CD8-positive, alpha-beta T cell (primary cell): ENCODE measurements at places on chromosomes 12 and 14.

- no peak for DNase-seq
These were observed 455.0 kb downstream of the PCNX1 start for GRCh38 chr14:71362282-71362681.

DNA sequence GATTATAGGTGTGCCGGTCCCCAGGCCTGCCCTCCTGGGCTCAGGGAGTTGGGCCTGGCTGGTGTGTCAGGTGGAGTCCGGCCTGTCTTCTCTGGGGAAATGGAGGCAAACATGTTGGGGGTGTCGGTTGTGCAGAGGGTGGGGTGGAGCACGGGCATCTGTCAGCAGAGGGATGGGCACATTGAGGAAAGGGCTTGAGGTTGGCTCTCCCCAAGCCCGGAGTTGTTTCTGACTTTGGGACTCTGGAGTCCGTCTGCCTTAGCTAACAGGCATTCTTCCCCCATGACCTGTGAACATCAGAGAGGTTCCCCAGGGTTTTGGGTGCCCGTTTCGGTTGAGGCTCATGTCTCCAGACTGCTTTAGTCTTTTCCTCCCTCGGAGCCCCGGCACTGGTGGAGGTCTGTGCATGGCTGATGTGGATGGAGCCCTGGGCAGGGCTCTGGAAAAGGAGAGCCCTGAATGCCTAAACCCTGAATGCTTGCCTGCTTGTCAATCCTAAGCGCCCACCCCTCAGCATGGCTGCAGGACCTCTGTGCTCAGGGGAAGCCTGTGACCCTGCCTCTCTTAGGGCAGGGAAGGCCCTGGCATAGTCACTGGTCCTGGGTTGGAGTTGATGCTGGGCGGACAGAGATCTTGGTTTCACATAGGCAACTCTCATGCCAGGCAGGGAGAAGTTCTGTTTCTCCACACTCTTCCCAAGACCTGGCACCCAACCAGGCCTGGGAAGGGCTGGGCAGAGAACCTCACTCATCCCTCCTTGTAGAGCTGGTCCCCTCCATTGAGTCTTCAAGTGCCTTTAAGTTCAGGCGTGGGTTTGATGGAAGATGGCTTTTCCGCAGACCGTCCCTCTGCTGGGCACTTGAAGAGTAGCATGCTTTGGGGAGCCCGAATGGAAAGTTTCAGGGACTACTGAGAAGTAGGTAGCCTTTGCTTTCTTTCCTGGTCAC lies 12.9 kb downstream of the NYNRIN start:
- DNase-seq = no peak

GRCh38 chr12:86735072-86735471 lies 478.9 kb upstream of the MGAT4C start:
- DNase-seq = no peak

DNA sequence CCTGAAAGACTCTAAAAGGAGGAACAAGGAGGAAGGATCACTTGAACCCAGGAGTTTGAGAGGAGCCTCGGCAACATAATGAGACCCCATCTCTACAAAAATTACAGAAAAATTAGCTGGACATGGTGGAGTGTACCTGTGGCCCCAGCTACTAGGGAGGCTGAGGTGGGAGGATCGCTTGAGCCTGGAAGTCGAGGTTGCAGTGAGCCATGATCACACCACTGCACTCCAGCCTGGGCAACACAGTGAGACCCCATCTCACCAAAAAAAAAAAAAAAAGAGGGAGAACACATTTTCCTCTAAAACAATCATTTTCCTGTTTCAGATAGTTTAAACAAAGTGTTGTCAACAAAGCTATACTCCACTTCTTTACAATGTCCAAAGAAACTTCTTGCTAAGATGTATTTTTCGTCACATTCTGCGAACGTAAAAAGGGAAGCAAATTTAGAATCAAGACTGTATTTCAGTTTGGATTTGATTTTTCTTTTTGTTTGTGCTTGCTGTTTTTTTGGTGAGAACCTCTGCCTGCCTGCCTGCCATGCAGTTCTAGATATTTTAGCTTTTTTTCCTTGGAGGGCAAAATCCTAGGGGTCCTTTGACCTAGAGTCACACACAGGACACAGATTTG lies 5.1 kb downstream of the HCAR1 start:
- DNase-seq = no peak

- DNase-seq = no peak
These were observed 98.4 kb downstream of the RMST start for GRCh38 chr12:97560786-97561618.

- no peak for DNase-seq
These were observed 183.1 kb downstream of the PHLDA1 start for GRCh38 chr12:75848431-75848925.

- no peak for DNase-seq
These were observed 52.7 kb downstream of the ESRRB start for GRCh38 chr14:76428611-76429010.

DNA sequence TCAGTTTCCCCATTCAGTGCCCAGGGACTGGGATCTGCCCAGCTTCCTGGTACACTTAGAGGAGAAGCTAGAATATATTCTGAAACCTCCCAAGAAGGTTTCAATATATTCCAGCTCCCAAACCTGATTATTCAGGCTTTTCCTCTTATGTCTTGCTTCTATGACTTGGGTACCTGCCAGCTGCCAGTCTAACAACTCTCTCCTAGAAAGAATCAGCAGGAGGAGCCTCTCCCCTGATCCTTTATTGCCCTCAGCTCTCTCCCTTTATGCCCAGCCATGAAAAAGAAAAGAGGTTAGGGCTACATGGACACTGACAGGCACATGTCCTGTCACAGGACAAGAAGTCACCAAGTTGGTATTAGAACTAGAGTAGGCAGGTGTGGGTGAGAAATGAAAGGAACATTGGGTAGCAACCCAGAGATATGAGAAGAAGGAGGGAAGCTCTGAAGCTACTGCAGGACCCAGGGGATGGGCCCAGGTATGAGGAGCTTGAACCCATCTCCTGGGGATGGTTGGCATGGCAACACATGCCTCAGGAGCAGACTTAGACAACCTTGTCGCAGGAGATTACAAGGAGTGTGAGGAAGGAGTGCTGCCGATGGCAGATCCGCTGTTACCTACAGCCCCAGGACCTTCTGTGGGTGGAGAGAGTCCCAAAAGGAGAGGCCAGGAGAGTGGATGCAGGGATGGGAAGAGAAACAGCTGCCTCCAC lies 2.0 kb upstream of the CACNB3 start:
- DNase-seq = no peak

- DNase-seq = no peak
These were observed at the start of gene CMTM5 for GRCh38 chr14:23376482-23377197. CMTM5 (plus strand) TSS chr14:23377046; CDS start chr14:23377252, 206 bp downstream.

- DNase-seq = no peak
These were observed 152.3 kb downstream of the ZNF664 start for GRCh38 chr12:124125203-124125871.

- peak; percentile 75 for DNase-seq
These were observed 1061.8 kb downstream of the BCL11B start for GRCh38 chr14:98210045-98210672.

DNA sequence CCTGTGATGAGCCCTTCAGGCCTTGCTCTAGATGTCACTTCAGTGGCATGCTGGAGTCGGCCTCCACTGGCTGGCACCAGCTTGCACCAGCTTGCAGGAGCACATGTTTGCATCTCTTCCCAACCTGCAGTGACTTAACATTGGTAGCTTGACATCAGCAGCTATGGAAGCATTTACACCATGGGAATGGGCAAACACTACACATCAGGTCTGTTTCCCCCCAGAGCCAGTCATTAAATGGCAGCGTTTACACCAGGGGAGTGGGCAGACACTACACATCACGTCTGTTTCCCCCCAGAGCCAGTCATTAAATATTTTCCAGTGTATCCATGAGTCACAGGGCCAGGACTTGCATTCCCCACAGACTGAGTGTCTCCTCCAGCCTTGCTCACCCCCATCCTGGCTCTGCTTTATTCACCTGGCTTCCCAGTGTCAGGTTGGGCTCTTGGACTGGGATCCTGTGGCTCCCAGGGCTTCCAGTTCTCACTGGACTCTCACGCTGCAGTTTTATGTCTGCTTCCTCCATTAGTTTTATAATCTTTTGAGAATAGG lies 51.6 kb upstream of the VRK1 start:
- DNase-seq = no peak

- DNase-seq = no peak
These were observed 9.4 kb downstream of the STYK1 start for GRCh38 chr12:10664499-10664898.

GRCh38 chr12:53798575-53798974 lies 46.8 kb upstream of the CISTR start:
- DNase-seq = no peak

- no peak for DNase-seq
These were observed 112.2 kb downstream of the GPR135 start for GRCh38 chr14:59352961-59353360.

GRCh38 chr12:22234561-22234960 lies 99.9 kb downstream of the ST8SIA1 start:
- DNase-seq = no peak

DNA sequence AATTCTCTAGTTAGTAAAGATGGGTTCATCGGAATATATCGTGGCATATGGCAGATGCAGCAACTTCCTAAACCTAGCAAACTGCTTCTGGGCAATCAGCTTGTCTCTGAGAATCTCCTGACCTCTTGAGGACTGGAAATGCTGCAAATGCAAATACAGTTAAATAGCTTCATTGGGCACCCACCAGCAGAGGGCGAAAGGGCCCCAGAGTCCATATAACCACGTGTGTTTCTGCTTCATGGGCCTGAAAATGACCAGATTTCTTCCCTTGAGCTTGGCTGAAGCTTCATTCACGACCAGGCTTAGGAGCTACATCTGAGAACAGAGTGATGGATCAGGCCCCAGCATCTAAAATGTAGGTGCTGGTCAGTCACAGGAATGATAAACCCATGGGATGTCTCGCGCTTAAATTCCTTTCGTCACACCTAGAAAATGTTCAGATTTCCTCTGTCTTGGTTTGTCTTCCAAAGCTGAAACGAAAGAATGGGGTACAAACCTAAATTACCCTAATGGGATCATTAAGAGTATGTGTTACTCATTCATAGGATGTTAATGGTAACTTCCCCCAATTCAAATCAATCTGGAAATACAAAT lies 1482.5 kb upstream of the TMEM132C start:
- DNase-seq = peak; percentile 8

DNA sequence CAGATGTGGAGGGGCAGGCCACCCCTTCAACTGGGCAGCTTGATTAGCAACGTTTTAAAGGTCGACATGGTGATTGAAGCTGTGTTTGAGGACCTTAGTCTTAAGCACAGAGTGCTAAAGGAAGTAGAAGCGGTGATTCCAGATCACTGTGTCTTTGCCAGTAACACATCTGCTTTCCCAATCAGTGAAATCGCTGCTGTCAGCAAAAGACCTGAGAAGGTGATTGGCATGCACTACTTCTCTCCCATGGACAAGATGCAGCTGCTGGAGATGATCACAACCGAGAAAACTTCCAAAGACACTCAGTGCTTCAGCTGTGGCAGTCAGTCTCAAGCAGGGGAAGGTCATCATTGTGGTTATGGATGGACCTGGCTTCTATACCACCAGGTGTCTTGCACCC lies 23.9 kb upstream of the AICDA start:
- DNase-seq = no peak

DNA sequence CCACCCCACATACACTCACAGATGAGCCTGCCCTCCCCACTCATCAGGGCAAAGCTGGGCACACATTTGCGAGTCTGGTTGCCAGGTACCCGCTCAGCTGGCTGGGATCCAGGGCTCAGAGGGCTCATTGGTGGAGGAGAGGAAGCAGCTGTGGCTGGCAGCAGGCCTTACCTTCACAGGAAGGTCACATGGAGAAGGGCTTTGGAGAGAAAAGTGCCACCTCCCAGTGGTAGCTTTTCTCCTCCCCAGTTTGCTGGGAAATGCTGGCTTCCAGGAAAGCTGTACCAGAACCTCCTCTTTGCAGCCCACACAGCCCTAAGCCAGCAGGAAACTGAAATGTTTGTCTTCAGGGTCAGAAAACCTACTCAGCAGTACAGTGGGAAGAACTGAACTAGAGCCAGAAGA lies 55.6 kb downstream of the LGMN start:
- peak; percentile 69 for DNase-seq

DNA sequence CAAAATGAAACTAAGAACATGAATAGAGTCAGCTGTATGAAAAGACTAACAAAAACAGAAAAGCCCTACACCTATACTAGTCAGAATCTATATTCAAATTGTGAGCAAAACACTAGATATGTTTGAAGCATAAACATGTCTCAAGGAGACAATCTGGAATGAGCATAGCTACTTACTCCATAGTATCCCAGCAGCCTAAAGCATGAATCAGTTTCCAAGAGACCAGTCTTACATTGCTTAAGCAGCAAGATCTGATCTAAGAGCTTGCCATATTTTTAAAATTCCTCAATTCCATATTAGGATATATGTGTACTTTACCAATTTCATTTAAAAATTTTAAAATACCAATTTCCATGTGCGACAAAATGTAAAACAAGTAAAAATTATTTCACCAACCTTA lies 7.7 kb downstream of the CAPS2 start:
- no peak for DNase-seq

GRCh38 chr12:67593041-67593440 lies 55.5 kb upstream of the DYRK2 start:
- no peak for DNase-seq
